ENCODE measurements at places on chromosomes 2 and 18.

DNA sequence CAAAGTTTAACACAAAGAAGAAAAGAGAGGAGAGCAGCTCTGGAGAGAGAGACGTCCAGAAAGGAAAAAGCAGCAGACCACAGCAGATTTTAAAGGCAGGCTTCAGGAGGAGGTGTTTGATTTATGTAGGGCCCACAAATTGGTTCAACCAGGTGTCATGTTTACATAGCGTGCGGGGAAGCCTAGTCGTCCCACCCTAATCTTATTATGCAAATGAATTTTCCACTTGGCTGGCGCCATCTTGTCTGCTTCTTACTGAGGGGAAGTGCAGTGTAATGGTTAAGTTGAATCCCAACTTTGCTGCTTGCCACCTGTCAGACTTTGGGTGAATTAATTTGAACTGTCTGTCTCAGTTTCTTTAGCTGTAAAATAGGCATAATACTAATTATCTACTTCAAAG, 282.4 kb upstream of the CYRIA start:
- H3K36me3 ChIP-seq = no peaks in the 10 kb centered on the region
- H3K4me3 ChIP-seq = no peak overlapping the region

DNA sequence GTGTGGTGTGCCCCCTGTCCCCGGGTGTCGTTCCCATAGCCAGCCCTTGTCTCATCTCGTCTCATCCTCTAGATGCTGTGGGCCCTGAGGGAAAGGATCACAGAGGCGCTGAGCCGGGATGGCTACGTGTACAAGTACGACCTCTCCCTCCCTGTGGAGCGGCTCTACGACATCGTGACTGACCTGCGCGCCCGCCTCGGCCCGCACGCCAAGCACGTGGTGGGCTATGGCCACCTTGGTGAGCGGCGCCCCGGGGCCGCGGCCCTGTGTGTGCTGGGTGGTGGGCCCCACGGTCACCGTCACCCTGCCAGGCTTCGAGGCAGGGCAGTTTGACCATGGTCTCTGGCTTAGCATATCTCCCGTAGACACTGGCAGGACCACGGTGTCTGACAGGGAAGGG, 20.8 kb upstream of the GAL3ST2 start:
- H3K36me3 ChIP-seq = peaks cover 19% of the 10 kb centered on the region
- H3K27ac ChIP-seq = no peak overlapping the region
- no peaks in the 10 kb centered on the region for H3K27me3 ChIP-seq
- H3K4me3 ChIP-seq = no peak overlapping the region

- H3K36me3 ChIP-seq = peaks cover 37% of the 10 kb centered on the region
- no peaks in the 10 kb centered on the region for H3K4me1 ChIP-seq
- H3K27me3 ChIP-seq = no peaks in the 10 kb centered on the region
- no peak overlapping the region for H3K27ac ChIP-seq
- DNase-seq = no peak
- H3K4me3 ChIP-seq = no peak overlapping the region
Measured at GRCh38 chr2:44324971-44325426, 36.3 kb downstream of the PREPL start.

- no peak overlapping the region for H3K27ac ChIP-seq
- no peaks in the 10 kb centered on the region for H3K4me1 ChIP-seq
- H3K4me3 ChIP-seq = no peak overlapping the region
- H3K36me3 ChIP-seq = no peaks in the 10 kb centered on the region
- no peak for DNase-seq
Measured at GRCh38 chr18:69574401-69574800, 173.7 kb downstream of the DOK6 start.

DNA sequence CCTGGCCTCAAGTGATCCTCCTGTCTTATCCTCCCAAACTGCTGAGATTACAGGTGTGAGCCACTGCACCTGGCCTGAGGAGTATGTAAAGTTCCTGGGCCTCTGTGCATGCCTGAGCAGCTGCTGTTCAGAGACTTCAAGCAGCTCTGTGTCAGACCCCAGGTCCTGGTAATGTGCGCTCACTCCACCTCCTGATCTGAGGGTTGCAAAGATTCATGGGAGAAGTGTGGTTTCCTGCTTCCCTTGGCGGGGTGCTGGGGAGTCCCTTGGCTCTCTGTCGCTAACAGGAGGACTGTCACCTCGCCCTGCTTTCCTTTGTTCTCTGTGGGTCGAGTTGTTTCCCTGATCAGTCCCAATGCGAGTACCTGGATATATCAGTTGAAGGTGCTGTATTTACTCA, 8.6 kb upstream of the IL36A start:
- H3K4me1 ChIP-seq = peaks cover 25% of the 10 kb centered on the region
- peaks cover 2% of the 10 kb centered on the region for H3K27me3 ChIP-seq
- peak overlapping the region; percentile 20 for H3K4me3 ChIP-seq
- peak; percentile 84 for DNase-seq

- no peaks in the 10 kb centered on the region for H3K27me3 ChIP-seq
- no peak overlapping the region for H3K27ac ChIP-seq
- no peak overlapping the region for H3K4me3 ChIP-seq
- peaks cover 19% of the 10 kb centered on the region for H3K4me1 ChIP-seq
Measured at GRCh38 chr2:231069379-231070054, 12.8 kb downstream of the PSMD1 start.

- H3K4me3 ChIP-seq = no peak overlapping the region
- no peaks in the 10 kb centered on the region for H3K4me1 ChIP-seq
- no peak for DNase-seq
- H3K27ac ChIP-seq = no peak overlapping the region
- H3K27me3 ChIP-seq = peaks cover 36% of the 10 kb centered on the region
Measured at GRCh38 chr2:173868406-173868805, 96.8 kb downstream of the SP3 start.
